Left renal cortex interstitium (tissue), 4 donors: ENCODE measurements at places on chromosomes 3 and 15.

DNA sequence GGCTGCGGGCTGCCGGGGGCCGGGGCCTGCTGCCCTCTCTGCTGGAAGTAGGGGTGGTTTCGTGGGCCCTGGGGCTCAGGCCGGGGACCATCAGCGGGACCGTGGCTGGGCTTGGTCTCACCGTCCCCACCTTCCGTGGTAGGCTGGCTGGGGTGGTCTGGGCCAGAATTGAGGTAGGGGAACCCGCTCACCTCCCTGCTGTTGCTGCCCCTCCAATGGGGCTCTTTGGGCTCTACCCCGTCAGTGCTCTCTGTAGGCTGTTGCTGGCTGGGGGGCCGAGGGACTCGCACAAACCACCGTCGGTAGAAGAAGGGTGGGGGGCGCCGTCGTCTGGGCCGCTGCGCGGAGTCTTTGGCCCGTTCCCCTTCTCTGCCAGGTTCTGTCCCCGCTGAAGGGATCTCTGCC lies 23.4 kb downstream of the RGMA start:
- no peak for DNase-seq

DNA sequence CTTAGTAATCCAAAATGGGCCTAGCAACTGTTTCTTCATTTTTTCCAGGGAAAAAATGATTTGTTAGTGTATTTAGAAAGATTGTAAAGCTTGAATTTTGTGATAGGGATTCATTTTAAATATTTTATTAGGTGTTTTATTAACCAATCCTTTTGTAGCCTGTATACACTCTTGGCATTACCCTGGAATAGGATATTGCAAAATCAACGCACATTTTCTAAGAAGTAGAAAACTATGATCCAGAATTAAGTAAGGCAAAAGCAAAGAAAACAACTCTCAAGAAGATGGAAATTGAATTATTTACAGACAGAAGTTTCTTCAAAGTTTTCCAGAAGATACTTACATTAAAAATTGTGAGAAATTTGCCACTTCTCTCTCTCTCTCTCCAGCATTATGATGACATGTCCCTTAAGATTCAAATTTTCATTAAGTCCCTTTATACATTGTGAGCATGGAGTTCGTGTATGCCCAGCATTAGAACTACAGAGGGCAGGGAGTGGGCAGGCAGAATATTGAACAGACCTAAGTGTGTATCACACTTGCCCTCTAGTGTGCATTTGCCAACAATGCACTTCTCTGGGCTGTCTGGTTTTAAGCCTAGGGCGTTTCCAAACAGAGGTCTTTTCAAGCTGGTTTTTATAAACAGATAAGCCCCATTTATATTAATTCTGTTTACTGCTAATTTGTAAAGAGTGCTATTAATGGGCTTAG lies 28.5 kb upstream of the CMSS1 start:
- peak; percentile 8 for DNase-seq

- DNase-seq: no peak
Observed at GRCh38 chr3:109973733-109974132, 636.4 kb upstream of the DPPA4 start.

DNA sequence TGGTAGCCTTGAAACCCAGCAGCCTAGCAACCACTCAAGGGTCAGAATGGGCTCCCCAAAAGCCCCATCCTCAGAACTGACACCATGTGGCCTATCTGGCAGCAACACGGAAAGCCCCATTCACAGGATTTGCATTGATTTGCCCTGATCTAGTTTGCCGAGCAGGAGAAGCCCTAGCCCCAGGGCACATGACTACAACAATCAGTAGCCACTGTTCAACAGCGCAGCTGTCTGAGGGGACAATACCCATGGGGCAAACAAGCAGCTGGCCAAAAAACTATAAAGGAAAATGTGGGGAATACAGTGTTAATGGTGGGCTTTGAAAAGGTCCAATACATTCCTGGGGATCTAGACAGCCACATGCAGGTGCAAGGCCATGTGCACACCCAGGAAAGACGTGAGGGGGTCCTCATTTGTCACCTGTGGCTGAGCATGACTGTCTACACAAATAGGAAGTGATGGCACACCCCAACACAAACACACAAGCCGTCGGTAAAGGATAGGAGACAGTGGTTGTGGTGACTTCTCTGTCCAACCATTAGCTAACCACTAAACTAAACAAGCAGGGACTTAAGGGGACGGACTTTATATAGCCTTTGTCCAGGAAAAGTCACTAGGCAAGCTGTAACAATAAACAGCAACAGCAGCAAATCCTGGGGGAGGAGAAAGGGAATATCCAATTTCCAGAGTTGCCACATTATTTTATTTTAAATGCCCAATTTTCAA lies 113.7 kb downstream of the LRIG1 start:
- DNase-seq: no peak

- no peak for DNase-seq
Observed at GRCh38 chr3:22933051-22933840, 269.9 kb upstream of the UBE2E2 start.

DNA sequence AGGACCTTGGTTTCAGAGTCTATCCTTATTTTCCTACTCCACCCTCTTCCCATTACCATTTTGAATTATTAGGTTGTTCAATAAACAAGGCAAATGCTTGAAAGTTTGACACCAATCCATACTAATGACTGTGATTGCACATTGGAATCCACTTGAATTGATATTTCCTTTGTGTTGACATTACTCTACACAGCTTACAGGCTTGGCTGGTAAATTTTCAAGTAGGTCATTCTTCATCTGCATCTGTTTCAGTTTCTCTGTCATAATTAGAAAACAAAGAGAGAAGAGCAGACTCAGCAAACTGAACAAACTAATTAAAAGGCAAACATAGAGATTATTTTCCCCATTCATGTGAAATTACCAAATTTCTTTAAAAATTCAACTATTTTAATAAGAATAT lies 732.9 kb upstream of the BCHE start:
- DNase-seq: no peak

DNA sequence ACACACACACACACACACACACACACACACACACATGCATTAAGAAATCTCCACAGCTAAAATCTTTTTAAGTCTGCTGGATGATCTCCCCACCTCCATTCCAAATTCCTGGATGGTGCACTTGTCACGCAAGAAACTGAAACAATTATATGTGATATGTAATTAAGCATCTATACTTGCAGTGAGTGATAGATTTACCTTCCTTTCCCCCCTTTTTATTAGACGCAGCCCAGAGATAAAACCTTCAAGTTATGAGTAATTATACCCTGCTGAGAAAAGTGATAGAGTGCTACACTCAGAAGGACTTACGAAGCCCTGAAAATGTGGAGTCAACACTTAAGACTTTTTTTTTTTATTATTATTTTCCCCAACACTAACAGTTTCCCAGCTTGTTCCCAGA lies 255.2 kb downstream of the LSAMP start:
- no peak for DNase-seq
